SHP77 treated with DMSO at 0.1 percent for 48 hours (cell line): ENCODE measurements at places on chromosomes 4 and X.

DNA sequence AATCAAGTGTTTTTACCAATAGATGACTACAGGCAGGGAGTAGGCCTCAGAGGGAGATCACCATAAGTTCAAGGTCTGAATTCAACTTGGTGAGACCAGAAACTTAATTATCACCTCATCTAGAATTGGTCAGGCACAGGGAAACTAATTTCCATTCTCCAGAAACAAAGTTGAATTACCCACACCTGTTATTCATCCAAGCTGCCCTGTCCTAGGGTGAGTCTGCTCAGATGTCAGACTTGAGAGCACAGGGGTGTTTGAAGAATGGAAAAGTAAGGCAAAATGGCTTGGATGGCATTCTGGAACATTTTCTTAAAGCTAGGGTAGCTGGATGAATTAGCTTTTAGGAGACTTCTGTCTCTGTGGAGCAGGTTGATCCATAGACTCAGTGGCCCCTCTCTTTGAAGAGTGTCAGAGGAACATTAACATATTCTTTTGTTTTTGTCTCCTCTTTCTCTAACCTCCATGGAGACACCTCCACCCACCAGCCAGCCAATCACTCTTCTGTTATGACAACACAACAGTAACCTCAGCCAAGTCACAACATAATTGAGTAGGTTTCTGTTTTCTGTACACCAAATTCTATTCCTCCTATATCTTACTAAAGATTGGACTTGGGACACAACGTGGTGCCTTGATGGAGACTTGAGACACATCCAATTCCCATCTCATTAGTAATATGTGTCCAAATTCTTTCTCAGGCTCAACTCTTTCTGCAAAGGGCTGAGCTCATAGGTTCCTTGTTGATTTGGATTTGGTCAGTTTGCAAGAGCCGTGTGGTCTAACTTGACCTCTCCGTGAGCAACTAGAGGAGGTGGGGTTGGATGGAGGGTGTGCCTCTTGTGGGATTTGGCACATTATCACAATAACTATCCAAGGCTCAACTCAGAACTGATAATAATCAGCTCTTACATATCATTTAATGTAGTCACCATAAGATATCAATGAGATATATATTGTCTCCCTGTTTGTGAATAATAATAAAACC, 45.1 kb downstream of the VSIG4 start:
- no peak for DNase-seq

GRCh38 chr4:177256950-177257349, 52.7 kb upstream of the NEIL3 start:
- DNase-seq, result no peak

DNA sequence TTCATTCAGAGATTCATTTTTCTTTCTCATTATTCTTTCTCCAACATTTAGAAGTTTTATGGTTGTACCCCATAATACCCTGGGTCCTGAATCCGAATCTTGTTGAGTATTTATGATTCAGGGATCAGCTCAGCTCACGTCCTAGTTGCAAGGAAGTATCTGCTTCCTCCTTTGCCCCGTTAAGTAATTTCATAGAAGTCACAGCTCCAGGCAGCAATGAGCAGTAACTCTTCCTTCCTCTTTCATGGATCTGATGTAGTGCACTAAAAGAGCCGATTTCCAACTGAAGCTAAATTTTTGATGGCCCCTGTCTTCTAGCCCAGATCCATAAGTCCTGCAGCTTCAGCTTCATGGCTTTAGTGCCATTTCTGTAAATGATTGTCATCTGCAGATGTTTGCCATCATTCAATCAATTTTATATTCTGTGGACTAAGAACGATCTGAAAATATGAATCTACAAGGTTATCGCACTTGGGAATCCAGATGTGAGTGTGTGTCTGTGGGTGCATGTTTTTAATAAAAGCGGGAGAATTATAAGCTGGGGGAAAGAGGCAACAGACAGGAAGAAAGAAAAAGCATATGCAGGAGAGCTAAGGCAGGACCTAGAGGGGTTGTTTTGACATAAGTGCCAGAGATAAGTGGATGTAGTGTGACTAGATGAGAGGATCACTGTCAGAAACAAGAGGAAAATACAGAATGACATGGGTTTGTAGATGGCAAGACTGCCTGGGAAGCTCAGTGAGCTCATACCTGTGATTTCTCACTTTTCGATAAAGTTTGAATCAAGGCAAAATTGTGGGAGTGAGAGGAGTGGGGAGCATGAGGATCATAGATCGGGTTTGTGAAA, 17.5 kb downstream of the VEGFD start:
- DNase-seq, result no peak

DNA sequence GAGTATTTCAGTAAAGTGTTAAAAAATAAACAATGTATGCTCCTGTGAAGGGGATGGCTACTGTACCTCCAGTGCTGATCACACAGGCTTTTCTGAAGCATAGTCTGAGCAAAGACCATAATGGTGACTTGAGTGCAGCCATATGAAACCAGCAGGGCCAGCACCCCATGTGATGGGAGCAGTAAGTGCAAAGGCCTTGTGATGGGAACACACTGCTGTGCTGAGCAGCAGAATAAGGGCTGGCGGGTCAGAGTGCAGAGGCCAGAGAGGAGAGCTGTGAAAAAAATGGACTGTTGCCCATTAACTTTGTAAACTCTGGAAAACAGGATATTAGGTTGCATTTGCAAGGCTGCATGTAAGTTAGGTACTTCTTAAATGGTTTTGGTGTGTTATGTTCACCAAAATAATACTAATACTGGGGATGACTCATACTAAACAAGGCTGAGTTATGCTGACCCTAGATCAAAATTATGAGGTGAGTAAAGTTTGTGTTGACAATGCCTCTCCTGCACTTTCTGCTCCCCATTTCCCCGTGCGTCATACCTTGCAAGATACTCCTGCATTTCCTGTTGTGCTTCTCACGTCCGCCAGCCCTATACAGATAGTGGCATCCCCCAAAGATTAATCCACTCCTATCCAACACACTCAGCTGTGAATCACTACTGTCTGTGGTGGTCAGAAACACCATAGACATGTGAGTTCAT, 67.0 kb upstream of the FAM9A start:
- DNase-seq, result no peak

DNA sequence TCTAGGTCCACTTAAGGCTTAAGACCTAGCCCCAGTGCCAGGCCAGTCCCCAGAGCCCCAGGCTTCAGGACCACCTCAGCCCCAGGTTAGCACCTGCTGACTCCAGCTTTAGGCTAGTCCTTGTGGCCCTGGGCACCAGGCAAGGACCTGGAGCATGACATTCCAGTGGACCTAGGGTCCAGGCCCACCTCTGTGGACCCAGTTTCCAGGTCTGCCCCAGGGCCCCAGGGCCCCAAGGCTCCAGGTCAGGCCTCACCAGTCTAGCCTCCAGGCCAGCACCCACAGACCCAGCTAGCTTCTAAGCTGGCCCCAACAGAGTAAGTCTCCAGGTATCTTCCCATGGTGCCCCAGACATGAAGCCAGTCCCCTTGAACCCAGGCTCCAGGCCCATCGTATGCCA, 97.5 kb downstream of the QRFPR start:
- DNase-seq, result no peak

GRCh38 chrX:2766906-2767305, 15.1 kb downstream of the XG start:
- DNase-seq, result no peak

- no peak for DNase-seq
Observed at GRCh38 chrX:155028129-155028528, 1.5 kb downstream of the FUNDC2 start.

GRCh38 chrX:27057883-27058282, 405.3 kb downstream of the PPP4R3C start:
- no peak for DNase-seq

DNA sequence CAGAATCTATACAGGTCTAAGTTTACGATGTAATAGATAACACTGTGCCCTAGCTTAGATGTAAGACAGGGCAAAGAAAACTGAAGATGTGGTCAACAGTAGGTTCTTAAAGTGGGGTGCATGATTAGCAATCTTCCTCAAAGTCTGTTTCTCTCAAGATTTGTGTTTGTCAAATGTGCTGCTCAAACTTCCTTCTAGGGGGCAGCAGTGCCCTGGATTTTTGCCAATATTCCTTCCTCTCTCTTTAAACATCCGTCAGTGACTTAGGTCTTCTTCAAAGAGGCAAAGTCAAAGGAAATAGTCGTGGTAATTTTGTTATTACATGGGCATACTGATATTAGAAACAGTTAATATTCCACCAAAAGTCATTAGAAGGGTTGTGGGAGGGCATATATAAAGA, 4.2 kb upstream of the PDHA2 start:
- no peak for DNase-seq

- DNase-seq, result no peak
Observed at GRCh38 chr4:99467887-99468286, 32.7 kb upstream of the ADH7 start.

- no peak for DNase-seq
Observed at GRCh38 chr4:114026447-114026846, 47.0 kb upstream of the ARSJ start.

DNA sequence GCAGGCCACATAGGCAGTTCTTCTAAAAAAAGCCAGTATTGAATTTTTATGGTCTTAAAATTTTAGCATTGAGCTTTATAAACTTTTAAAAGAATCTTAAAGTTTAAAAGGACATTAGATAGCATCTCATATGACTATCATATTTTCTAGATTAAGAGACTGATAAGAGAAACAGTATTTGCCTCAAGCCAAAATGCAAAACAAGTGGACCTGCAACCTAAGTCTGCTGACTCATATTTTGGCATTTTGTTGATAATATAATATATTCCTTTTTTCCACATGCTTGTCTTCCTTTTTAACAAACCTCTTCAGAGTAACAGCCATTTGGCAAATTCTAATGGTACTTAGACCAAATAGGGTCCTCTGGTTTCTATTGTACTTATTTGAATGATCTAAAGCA, 328.5 kb upstream of the GALNTL6 start:
- no peak for DNase-seq

- DNase-seq, result no peak
Observed at GRCh38 chr4:338759-339097, 1.1 kb downstream of the ZNF141 start.

GRCh38 chr4:154528869-154529268, 21.3 kb downstream of the PLRG1 start:
- DNase-seq, result no peak

DNA sequence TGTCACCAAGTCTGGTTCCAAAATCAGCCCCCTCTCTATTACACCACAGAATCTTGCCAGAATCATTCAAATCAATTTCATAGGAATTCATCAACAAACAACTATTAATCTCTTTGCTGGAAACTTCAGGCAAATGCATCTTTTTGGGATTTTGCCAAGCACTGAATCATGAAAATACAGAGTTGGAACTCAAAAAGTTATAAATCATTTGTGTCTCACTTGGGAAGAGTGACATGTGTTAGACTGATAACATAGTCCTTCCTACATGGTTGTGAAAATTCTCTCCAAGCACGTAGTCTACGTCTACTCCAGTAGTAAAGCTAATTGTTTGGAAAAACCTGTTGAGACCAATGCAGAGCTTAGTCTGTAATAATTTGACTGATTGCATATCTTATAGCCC, 19.0 kb downstream of the CXCL8 start:
- no peak for DNase-seq

- DNase-seq, result no peak
Observed at GRCh38 chr4:15740764-15741404, 37.2 kb upstream of the CD38 start.

GRCh38 chr4:40228497-40229365, 31.9 kb downstream of the RHOH start:
- no peak for DNase-seq

DNA sequence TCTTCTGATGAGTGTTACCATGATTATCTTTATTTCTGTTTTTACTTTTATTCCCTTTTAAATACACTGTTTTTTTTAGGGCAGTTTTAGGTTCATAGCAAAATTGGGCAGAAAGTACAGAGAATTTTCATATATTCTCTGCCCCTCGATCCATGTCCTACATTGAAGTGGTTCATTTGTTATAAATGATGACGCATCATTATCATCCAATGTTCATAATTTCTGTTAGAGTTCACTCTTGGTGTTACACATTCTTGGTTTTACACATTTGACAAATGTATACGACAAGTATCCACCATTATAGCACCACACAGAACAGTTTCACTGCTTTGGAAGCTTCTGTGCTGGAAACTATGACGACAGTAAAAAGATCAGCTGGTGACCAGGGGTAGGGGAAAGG, 578.1 kb upstream of the AADAT start:
- DNase-seq, result no peak

DNA sequence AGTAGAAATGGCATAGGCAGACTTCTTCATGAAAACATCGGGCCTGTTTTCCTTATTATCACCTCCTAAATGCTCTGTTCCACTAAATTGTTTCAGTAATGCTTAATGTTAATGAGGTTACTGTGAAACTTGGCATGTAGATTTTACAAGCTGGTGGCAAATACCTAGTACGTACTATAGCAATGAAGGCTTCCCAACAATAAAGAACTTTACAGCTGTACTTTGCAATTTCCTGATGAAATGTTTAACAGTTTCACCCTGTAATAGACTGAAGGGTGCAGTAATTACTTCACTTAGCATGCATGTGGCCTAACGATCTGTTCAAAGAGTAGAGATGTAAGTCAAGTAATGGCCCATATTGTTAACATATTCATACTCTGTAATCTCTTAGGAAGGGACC, 524.7 kb downstream of the IL15 start:
- no peak for DNase-seq

GRCh38 chrX:101551380-101551767, 1.0 kb downstream of the ARMCX1 start:
- DNase-seq, result no peak

DNA sequence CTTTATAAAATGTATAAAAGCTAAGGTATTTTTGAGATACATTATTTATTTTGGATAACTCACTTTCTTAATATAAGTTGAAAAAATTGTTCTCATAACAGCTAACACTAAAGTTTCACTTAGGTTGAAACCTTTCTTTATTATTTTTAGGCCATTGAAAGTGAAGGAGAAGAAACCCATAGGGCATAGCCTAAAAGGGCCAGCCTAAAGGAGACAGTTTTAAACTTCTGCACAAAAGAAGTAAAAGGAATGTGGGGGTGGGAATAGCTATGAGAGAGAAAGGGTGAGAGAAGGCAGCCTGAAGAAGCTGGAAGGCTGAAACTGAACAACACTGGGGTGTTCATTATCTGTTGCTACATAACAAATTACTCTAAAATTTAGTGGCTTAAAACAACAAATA, 57.6 kb upstream of the RAPGEF2 start:
- no peak for DNase-seq

DNA sequence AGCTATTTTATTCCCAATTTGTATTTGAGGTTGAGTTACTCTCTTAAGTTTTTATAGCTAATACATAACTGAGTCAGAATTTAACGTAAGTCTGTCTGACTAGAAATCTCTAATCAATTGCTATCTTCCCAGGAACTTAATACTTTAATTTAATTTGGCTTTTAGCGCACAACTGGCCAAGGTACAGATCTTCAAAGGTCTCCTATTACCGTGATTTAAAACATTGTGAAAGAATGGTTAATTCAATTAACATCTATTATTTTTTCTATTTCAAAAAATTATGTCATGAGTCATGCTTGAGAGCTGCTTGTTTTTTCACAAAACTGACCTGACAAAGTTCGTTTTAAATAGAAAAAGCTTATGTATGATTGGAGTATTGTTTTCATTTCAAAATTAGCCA, 22.0 kb upstream of the PLA2G12A start:
- no peak for DNase-seq

- DNase-seq, result no peak
Observed at GRCh38 chr4:142095886-142096605, 459.7 kb downstream of the IL15 start.

- no peak for DNase-seq
Observed at GRCh38 chr4:55110131-55110530, 15.3 kb downstream of the KDR start.

GRCh38 chr4:133152330-133152821, 3.3 kb downstream of the PCDH10 start:
- DNase-seq, result no peak

- no peak for DNase-seq
Observed at GRCh38 chrX:100643956-100644860, at the start of gene SRPX2. TSS of gene SRPX2 (plus strand) at chrX:100644199. CDS start at chrX:100646323, 2,124 bp downstream.
